HT-29 (cell line): ENCODE measurements at places on chromosomes 13 and 19.

DNA sequence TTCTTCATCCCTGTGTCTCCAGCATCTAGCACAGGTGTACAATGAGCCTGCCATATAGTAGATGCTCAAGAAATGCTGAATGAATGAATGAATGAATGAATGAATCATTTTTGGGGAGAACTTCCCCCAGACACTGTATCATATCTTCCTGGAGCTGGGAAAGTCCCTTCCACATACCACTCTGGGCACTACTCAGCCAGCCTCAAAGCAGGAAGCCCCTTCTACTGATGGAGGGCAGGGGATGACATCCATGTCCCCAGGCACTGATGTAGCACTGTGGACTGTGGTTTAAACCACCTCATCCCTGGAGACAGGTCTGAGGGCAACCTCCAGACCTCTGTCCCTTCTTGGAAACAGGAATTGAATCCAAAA, 4.8 kb downstream of the GNA15 start:
- DNase-seq: no peak

DNA sequence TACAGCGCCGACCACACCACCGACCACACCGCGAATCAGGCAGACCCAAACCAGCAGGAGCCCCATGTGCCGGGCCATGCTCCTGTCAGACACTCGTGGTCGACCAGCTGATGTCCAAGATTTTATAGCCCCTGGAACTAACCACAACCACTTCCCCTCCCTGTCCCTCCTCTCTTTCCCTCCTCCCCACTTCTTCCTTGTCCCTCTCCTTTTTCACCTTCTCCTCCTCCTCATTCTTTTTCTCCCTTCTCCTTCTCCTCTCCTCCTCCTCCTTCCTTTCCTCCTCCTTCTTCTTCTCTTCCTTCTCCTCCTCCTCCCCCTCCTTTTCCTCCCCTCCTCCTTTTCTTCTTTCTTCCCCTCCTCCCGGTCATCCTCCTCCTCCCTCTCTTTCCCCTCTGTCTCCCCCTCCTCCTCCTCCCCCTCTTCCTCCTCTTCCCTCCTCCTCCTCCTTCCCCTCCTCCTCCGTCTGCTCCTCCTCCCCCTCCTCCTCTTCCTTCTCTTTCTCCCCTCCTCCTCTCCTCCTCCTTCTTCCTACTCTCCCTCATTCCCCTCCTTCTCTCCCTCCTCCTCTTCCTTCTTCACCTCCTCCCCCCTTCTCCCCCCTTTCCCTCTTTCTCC, 670 bp downstream of the BSPH1 start:
- no peak for DNase-seq

DNA sequence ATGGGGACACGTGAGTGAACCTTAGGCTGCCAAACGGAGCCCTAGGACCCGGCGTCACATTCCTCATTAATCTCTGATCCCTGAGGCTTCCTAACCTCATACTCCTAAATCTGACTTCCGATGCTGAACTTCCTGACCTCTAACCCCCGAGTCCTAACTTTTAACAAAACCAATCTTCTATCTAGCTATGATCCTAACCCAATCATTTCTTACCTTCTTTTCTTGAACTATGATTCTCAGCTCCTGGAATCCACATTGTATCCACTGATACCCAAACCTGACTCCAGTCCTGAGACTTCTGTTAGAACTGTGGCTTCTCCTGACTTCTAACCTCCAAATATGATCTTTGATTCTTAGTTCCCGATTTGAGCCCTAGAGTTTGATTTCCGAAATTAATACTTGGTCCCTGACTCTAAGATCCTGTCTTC, 447 bp downstream of the NFKBIB start:
- peak; percentile 82 for DNase-seq

- DNase-seq: peak; percentile 48
These were observed 55.5 kb downstream of the MYH14 start for GRCh38 chr19:50258918-50259372.

DNA sequence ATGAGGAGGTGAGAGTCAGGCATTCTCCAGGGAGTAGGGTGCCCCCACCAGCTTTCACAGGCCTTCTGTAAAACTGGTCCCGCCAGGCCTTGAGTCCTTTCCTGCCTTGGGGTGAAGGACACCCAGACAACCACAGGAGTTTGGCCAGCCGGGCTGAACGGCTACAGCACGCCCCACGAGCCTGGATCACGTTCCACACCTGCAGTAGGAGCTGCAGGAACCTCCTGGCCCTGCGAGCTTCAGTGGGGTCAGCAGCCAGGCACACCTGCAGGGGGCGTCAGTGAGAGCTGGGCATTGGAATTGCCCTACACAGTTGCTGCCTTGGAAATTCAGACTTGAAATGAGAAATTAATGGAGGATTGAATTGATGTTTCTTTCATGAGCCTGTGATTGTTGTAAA, 45.7 kb downstream of the COL4A2 start:
- DNase-seq: no peak

DNA sequence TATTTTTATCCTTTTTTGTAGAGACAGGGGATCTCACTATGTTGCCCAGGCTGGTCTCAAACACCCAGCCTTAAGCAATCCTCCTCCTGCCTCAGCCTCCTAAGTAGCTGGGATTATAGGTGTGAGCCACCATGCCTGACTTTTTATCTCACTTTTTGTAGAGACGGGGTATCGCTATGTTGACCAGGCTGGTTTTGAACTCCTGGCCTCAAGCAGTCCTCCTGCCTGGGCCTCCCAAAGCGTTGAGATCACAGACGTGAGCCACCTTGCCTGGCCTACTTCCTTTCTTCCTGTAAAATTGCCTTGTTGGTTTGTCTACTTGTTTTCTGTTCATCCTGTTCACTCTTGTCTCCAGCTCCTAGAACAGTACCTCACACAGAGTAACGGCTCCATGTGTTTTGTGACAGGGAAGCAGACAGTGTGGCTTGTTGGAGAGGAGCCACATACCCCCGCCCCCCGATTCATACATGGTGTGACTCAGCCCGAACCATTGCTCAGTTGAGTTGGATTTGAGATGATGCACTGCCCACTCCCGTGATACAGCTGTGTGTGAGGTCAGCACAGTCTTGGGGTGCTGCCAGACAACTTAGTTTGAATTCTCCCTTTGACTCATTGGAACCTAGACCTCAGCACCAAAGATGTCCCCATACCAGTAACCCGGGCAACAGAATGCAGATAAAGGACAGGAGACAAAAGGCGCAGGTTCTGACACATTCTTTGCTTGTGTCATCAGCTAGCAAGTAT, 34.2 kb downstream of the GPR42 start:
- DNase-seq: no peak

DNA sequence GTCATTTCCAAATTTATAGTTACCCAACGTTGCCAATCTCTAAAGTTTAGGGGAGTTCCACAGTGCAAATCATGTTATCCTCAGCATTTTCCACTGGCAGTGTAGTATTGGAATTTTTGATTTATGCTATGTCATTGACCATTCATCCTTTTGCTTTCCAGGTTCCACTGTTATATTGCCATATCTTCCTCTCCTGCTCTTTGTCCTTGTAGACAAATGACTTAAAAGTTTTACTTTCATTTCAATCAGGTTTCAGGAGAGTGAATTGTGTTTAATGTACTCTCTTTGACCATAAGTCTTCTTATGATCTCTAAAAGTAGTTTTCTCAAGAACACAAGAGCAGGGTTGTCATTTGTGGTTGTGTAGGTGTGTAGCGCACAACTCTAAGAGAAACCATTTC, 274.6 kb downstream of the COG6 start:
- DNase-seq: no peak

GRCh38 chr13:22091971-22092300, 421.1 kb downstream of the FGF9 start:
- no peak for DNase-seq

DNA sequence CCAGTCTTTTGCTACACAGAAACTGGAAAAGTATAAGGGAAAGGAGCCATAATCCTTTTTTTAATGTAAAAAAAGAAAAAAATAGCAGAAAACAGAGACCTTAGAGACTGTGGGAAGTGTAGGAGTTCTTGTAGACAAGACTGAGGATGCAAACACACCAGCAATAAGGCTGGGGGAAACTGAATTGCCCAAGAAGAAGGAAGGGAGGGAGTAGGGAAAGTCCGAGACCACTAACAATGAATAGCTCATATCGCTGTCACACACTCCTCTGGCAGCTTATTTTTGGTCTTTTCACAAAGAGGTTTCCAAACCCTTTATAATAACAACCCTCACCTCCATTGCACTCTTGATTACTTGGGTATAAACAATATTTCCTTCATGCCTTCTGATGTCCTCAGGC, 952.0 kb downstream of the SLITRK5 start:
- no peak for DNase-seq

GRCh38 chr13:79735228-79735627, 254.3 kb downstream of the NDFIP2 start:
- DNase-seq: no peak

GRCh38 chr13:101654883-101655282, 202.4 kb downstream of the ITGBL1 start:
- DNase-seq: no peak

DNA sequence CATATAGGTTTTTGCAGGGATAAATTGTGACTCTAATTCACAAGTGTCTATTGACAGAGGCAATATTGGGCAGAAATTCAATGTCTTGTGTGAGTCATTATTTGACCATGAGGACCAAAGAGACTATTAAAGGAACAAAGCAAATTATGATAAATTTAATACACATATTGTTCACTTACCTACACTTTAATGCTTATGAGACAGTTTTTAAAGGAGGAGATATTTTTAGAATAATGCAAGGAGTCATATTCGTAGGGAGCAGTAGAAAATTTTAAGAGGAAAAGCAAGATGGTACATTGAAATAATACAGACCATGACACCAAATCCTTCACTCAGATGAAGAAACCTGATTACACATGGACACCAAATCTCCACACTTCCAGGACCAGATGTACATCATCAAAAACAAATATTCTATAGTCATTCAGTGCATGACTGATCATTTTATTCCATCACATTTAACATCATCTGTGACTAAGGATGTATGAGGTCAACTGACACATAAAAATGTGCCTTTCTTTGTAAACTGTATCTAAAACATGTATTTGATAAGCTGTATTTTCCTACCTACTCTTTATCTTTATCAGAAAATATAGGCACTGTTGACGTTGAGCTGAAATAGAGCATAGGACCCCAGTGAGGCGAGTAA, 4.2 kb upstream of the OR7A17 start:
- no peak for DNase-seq

DNA sequence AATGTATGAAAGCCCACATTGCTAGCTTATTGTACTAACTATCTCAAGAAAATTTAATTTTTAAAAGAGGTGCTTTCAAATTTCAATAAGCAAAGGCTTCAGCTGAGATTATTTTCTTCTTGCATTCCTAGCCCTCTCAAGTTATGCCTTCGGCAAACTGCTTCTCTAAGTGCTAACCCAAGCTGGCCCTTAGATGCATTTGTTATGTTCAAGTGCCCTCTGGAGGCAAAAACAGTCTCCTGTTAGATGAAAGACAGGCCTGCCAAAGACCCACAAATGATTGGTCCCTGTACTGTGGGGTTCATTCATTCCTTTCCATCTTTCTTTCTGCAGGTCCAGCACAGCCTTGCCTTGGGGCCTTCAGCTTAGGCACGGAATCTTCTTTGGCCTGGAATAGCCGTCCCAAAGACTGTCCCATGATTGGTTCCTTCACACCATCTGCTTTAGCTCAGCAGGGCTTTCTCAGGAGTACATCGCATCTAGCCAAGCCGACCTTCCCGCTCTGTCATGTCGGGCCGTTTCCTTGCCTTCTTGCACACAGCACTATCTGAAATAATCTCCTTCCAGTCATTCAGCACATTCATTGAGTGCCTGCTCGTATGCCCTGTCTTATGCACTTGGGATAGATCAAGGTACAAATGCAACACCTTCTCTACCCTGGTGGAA, 26.4 kb upstream of the TPTE2 start:
- peak; percentile 91 for DNase-seq

DNA sequence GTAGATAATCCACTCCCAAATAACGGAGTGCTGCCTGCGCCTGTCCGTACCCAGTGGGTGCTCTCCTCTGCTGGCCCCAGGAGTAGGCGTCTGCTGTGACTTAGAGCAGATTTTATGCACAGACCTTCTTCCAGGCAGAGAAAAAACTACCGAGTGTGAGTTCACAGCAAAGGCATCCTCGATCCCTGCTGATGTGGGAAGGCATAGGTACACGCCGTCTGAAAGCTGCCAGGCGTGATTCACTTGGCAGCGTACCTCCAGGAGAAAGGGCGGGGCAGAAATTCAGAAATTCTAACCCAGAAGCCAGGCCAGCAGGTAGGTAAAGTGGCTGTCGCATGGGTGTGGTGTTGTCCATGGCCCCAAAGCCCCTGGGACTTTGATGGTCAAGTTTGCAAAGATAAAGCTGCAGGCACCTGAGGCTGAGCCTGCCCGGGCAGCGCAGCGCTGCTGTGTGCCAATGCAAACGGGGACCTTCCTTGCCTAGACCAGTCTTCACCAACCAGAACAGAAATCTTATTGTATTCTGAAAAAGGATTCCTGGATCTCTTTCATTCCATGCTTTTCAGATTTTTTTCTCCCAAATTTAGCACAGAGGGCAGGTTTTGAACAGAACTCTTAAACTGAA, 36.3 kb downstream of the COL4A2 start:
- peak; percentile 35 for DNase-seq

DNA sequence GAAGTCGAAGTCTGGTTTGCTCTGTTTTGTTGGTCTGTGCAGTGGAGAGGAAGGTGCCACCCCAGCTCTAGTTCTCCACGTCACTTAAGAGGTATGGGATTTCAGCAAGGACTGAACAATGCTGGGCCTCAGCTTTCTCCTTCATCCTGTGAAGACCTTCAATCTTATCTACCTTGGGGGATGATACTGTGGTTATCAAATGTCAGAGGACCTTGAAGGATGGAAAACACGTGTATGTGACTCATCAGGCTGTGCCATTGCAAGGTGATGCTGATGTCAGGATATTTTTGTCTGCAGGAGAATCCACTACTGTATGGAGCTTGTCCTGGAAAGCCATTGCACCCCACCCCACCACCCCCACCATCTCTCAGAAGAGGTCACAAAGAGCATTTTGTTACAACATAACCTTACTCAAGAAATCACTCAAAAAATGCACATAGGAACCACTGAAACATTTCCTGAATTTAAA, 81.4 kb upstream of the UQCRFS1 start:
- DNase-seq: no peak

GRCh38 chr19:52094526-52095130, 937 bp downstream of the ZNF841 start:
- peak; percentile 39 for DNase-seq

DNA sequence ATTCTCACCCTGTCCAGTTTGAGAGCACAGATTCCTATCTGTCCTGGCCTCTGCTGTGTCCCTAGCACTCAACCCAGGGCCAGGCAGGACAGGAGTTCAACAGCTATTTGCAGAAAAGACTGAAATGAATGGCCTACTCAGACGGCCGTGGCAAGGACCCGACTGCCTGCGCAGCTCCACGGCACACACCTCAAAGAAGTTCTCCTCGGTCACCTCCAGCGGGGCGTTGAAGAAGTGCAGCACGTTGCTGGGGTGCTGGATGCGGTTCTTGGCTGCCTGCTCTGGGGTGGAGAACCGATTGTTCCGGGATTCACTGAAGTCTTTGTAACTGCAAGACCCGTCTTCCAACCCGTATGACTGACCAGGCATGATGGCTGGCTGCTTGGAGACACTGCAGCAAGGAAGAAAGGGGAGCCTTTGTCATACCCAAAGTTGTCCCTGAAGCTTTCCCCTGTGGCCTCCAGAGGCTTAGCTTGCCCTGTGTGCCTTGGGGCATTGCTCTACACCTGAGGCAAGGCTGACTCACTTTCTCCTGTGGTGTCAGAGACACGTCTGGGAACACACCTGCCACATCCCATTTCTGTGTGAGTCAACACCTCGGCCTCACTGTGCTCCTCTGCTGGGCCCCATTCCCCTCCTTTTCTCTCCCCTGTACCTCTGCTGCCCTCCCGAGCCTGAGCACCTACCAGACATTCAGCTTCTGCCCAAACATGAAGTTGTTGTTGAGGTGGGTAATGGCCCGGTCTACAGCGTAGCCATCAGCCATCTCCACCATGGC, 6.8 kb upstream of the ECH1 start:
- no peak for DNase-seq

- no peak for DNase-seq
These were observed 43.9 kb downstream of the CELF5 start for GRCh38 chr19:3268326-3268725.
